ENCODE measurements at places on chromosomes 16 and 17.

DNA sequence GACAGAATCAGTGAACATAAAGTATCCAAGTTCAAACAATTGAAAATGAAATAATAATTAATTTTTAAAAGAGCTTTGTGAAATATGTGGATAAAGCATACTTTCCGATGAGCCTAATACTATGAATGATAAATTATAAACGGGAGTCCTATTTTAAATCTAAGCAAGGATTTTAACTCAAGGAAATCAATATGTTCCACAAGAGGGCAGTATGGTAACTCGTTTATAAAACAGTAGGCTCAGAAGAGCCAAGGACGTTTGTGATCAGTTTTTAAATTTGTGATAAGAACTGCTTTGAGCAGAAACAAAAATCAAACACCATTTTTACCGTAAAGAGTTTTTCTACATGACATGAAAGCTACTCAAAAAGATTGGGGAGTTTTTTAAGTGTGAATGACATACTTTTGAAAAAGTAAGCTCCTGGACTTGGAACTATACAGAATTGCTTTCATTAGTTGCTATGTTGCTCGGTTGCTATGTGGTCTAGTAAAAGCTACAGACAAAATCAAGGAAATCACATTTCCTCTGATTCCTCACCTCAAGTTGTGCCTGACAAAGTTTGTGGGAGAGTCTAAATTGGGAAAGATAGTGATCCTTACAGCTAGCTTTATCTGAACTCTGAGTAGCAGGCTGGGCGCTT lies 11.8 kb upstream of the TEKT1 start:
- no peak for DNase-seq

DNA sequence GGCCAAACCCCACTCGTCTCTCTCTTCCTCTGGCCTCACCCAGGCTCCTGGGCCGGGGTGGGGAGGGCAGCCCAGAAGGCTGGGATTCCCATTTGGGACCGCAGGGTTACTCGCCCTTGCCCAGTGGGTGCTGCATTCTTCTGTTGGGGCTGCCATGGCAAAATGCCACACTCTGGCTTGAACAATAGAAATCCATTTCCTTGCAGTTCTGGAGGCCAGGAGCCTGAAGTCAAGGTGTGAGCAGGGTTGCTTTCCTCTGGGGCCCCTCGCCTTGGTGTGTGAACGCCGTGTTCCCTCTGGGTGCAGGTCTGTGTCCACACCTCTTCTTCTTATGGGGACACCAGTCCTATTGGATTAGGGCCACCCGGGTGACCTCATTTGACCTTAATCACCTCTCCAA lies 105.8 kb upstream of the GSE1 start:
- DNase-seq = no peak

- no peak for DNase-seq
Observed at GRCh38 chr16:704552-705380, 835 bp downstream of the FBXL16 start.

- no peak for DNase-seq
Observed at GRCh38 chr17:19305256-19305655, 57.3 kb downstream of the B9D1 start.

GRCh38 chr17:79781736-79782575 lies 4.0 kb downstream of the CBX2 start:
- DNase-seq = no peak

- no peak for DNase-seq
Observed at GRCh38 chr17:52136166-52136565, 22.3 kb downstream of the CA10 start.

- no peak for DNase-seq
Observed at GRCh38 chr16:11634312-11634711, 33.9 kb upstream of the SNN start.

DNA sequence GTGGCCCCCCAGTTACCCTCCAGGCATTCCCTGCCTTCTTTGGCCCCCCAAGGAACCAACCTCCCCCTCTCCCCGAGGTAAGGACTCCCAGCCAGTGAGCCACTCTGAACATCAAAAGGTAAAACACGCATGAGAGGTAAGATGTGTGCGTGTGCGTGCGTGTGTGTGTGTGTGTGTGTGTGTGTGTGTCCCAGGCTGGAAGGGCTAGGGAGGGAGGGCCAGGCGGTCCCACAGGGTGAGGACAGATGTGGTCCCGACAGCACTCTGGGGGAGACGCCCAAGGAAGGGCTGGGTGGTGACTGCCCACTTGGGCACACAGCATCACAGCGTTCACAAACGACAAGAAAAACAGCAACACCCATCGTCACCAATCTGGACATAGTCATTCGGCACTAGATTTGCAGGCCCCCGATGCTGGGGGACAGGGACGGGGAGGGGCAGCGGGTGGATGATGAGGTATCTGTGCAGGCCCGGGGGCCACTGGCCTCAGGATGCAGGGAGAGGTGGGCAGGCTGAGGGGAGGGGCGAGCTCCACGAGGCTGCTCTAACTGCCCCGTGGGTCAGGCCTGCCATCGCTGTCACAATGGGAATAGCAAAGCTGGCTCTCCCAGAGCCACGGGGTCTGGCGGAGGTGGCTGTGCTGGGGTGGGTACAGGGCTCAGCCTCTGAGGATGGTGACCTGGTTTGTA lies 16.3 kb downstream of the MNT start:
- no peak for DNase-seq

- no peak for DNase-seq
Observed at GRCh38 chr17:43994272-43995149, 9.9 kb upstream of the NAGS start.

DNA sequence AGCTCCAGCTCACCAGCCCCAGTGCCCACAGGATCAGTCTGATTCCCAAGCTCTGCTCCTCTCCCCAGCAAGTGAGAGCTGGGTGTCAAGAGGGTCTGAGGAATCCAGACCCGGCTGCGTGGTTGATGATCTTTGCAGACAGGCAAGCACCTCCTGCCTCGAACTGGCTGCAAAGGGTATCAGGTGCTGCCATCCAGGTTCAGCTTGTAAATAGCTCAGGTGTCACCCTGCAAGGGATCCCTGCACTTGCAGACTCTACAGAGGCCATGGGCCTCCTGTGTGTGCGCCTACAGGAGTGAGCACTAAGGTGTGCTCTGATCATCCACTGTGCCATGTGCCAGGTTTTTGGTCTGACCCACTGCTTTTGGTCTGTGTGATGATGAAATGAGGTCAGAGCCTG lies 16.2 kb downstream of the DEXI start:
- peak; percentile 24 for DNase-seq

DNA sequence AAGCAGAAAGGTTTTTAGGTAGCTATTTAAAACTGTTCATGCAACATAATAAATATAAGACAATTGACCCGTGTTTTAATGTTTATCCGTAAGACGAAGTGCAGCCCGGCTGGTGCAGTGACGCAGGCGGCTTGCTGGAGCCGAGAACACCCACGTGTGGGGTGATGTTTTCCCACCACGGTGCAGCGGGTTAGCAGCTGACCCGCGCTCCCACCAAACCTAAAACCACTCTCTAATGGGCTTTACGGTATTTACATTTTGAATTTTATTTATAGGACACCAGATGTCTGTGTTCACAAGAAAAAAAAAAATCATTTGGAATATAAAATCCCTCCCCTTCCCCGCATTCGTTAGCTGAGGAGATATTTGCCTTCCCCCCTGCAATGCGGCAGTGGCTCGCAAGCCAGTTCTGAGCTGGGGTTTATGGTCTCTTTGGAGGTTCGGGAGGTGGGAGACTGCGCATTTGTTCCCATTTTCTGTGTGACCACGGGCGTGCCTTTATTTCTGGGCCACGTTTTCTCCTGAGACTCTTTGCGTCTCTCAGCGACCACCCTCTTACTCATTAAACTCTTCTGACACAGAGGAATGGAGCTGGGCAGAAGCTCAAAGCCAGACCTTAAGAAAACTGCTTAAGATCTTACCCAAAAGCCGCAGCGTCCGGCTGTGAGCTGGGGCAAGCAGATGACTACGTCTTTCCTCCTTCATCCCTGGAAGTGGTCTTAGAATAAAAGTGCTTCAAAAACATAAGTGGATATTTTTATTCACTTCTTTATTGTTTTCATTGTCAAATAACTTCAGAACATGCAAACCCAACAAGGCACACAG lies 301.1 kb downstream of the IRF8 start:
- DNase-seq = no peak

DNA sequence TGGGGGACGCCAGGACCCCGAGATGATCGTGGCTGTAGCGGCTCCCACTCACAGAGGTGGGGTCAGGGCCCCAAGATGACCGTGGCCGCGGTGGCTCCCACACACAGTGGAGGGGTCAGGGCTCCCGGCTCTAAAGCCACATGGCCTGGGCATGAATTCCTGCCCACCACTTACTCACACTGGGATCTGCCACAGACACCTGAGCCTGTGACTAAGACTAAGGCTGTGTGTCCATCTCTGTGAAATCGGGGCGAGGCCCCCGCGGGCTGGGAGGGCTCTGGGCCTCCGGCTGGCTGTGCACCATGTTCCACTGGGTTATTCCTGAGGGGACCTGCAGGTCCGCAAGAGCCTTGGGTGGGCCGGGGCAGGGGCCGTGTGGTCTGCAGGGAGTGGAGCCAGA lies 18.5 kb downstream of the ZFPM1 start:
- no peak for DNase-seq

- DNase-seq = no peak
Observed at GRCh38 chr17:50148226-50149090, 2.0 kb downstream of the PPP1R9B start.

GRCh38 chr16:9270941-9271340 lies 179.5 kb downstream of the HAPSTR1 start:
- DNase-seq = no peak

- DNase-seq = no peak
Observed at GRCh38 chr16:17451843-17452242, 18.9 kb downstream of the XYLT1 start.

GRCh38 chr17:17732892-17733670 lies 51.8 kb downstream of the RAI1 start:
- no peak for DNase-seq

- no peak for DNase-seq
Observed at GRCh38 chr16:21973945-21974344, 20.8 kb downstream of the UQCRC2 start.

GRCh38 chr16:50578137-50578536 lies 29.9 kb downstream of the NKD1 start:
- no peak for DNase-seq

- no peak for DNase-seq
Observed at GRCh38 chr16:85798283-85798776, 1.0 kb downstream of the EMC8 start.

- DNase-seq = no peak
Observed at GRCh38 chr17:57444682-57445450, 188.5 kb downstream of the MSI2 start.

DNA sequence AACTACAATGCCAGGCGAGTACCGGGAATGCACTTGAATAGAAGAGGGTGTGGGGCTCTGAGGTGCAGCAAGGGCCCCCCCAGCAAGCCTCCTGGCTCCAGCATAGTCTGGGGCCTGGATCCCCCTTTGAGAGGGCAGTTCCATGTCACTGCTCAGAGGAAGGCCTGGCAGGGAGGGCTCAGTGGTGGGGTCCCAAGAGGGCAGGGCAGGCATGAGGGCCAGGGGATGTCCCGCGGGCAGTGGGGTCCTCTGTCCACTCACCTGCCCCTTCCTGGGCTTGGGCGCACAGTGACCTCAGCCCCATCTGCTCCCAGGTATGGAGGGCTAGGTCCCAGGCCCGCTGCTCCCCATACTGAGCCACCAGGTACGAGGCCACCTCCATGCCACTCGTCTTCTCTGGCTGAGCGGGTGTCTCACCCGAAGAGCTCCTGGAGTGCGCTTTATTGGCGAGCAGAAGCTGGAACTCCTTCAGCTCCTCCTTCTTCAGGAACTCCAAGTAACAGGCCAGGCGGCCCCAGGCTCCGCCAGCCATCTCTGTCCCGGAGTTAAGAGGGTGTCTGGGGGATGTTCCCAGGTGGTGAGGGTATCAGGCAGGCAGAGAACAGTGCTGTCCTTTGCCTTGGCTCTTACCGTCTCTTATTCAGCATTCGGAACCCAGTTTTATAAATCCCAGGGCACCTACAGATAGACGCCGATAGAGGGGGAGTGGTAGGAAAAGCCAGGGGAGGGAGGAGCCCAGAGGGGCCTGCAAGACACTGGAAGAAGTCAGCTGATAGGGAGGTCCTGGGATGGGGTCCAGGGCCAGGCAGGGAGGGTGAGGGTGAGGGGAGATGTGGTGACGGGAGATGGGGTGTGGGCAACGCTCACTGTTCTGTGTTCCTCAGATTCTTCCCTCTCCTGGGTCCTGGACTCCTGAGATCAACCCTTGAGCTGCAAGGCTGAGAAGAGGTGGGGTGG lies 605 bp downstream of the NLRP1 start:
- no peak for DNase-seq

GRCh38 chr17:35345445-35345925 lies 27.9 kb downstream of the SLFN11 start:
- DNase-seq = no peak

DNA sequence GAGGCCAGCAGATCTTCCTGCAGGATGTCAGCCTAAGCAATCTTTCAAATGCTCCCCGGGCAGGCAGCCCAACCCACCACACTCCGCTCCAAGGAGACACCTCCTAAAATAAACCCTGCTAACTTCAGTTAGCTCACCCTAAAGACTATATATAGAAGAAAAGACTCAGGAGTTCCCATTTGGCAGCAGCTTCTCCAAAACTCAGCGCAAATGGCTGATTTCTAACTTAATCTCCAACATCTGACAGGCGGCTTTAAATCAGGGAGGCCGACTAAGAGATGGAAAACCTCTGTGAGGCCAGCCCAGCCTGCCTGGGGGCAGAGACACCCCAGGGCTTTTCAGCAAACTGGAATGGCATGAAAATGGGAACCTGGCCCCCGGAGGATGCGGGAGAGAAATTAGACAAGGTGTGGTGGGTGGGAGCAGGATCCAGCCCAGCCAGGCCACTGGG lies 91.6 kb downstream of the XYLT1 start:
- DNase-seq = no peak

- DNase-seq = no peak
Observed at GRCh38 chr16:78022347-78023060, at the start of gene CLEC3A. Gene CLEC3A, plus strand, starts transcription at chr16:78022548. Its CDS starts 79 bp downstream, at chr16:78022627.

DNA sequence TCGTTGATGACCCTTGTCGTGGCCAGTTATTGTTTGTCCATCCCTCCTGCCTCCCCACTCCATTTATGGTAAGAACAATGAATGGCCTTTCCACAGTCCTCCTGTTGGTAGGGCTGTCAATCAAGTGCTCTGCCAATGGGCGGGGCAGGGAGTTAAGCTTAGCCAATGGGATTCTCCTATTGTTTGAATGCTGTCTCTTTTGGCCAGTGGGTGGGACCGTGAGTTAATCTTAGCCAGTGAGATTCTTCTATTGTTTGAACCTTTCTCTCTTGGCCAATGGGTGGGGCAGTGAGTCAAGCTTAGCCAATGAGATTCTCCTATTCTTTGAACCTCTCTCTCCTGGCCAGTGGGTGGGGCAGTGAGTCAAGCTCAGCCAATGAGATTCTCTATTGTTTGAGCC lies 85.4 kb downstream of the IRX3 start:
- no peak for DNase-seq

Measured in NCI-H510A (cell line).